Fibroblast of villous mesenchyme (primary cell): ENCODE measurements at places on chromosomes 2 and 18. TPM values are rescaled to one million over a fixed set of nuclear protein-coding genes. Genes with fewer than 3 reads are reported as not detected.

KLHL29 gene
- total RNA-seq = 10.6 and 14.7 TPM in 2 replicates

SCYGR4 gene
- total RNA-seq = not detected in 2 replicates

DNA sequence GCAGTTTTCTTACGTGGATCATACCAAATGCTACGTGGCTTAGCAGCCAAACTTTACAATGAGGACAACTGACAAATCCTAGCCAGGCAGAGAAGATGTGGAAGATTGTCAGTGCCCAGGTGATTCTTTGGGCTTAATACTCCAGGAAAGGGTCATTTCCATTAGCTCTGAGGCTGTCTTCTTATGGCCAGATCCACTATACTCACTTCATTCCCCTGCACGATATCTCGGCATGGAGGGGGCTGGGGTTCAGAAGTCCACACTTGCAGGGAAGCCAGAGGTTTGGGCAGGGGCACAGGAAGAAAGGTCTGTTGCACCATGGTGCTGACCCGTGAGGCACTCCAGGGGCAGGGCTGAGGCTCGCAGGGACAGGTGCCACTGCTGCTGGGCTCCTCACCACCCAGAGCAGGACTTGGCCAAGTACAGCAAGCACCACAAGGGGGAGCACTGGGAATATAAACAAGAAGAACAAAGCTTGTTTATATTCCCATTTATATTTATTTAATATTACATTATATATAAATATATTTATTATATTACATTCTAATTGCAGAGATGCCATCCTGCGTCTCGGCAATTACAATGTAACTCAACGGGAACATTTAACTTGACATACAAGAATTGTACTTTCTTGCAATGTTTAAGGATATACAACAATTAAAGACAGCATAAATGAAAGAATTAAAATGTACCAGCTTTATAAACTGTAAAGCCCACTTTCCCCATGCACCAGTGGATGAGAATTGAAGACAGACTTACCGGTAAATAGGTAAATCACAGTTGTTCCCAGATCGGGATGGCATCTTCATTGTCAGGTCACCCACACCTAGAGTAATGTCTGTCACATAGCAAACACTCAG lies 27.2 kb downstream of the CLUL1 start:
- DNase-seq = peak; percentile 83

GRCh38 chr2:174959787-174960186 lies 45.4 kb downstream of the CHN1 start:
- no peak for DNase-seq

DNA sequence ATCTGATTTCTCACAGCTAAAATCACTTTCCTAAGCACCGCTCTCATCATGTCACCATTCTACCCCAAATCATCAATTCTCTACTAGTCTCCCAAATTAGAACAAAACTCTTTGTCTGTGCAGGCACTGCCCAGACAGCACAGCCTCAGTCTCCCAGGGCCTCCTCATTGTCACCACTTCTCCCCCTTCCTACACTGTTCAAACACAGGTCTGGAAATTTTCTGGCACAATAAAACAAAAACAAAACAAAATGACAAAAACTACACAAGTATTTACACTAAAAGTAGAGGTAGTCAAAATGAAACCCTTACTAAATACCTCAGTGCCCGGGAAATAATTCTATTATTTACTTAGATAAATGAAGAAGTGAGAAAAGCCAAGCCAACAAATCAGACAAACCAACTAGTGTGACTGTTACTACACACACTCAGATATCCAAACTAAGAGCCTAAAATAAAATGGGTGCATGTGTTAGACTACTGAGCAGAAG lies 156.2 kb upstream of the DNMT3A start:
- DNase-seq = no peak

GRCh38 chr2:50290718-50291117 lies 741.2 kb downstream of the NRXN1 start:
- no peak for DNase-seq

AQP12A gene
- total RNA-seq = not detected in 2 replicates

GRCh38 chr2:174711206-174711605 lies 53.1 kb downstream of the CHRNA1 start:
- peak; percentile 19 for DNase-seq

- DNase-seq = no peak
Measured at GRCh38 chr18:44958040-44958439, 277.4 kb downstream of the SETBP1 start.

ANKRD30BL gene
- not detected in 2 replicates for total RNA-seq

TUBA3E gene
- total RNA-seq = not detected in 2 replicates

HAAO gene
- total RNA-seq = 0.43 and 1.6 TPM in 2 replicates

DNA sequence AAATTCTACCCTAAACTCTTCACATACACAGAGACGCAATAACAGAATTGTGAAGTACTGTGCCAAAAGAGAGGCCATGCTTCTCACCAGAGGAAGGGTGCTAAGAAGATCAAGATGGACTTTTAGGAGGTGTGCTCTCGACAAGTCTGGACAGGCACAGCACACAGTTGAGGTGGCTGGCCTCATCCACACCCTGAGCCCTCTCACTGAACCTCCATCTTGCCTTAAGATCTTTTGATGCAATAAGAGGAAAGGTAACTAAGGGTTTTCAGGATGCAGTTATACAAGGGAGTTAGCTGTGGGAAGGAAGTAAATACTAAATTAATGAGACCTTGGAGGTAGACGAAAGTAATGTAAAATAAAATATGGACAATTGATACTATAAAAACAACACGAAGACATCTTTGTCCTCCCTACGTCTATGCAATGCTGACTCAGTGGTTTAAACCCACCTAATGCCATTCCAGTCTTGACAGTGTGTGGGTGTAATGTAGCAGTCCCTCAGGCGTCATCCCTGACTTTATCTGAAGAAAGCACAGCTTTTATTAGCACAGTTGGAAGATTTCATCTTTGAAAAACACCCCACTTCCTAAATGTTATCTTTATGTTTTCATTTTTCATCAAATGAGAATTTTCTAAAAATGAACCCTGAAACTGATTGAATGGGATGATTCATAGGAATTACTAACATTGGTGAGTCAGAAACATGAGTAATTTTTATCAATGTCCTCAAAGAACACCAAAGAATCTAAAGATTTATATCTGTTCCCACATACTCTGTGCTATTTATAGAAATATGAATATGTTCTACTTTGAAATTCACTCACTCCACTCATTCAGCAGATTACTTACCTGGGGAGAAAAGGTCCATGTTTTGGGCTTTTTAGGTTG lies 34.0 kb upstream of the MALL start:
- DNase-seq = peak; percentile 88

C2orf81 gene
- 0.86 and 1.3 TPM in 2 replicates for total RNA-seq

DGKD gene
- total RNA-seq = 10.0 and 16.0 TPM in 2 replicates

CRYGD gene
- total RNA-seq = not detected in 2 replicates

INHA gene
- total RNA-seq = 0.43 and 0.64 TPM in 2 replicates

- DNase-seq = peak; percentile 35
Measured at GRCh38 chr2:12046641-12047040, 300.2 kb downstream of the LPIN1 start.

CD207 gene
- total RNA-seq = not detected in 2 replicates

- DNase-seq = peak; percentile 12
Measured at GRCh38 chr2:121866789-121867188, 111.3 kb downstream of the TSN start.

DNA sequence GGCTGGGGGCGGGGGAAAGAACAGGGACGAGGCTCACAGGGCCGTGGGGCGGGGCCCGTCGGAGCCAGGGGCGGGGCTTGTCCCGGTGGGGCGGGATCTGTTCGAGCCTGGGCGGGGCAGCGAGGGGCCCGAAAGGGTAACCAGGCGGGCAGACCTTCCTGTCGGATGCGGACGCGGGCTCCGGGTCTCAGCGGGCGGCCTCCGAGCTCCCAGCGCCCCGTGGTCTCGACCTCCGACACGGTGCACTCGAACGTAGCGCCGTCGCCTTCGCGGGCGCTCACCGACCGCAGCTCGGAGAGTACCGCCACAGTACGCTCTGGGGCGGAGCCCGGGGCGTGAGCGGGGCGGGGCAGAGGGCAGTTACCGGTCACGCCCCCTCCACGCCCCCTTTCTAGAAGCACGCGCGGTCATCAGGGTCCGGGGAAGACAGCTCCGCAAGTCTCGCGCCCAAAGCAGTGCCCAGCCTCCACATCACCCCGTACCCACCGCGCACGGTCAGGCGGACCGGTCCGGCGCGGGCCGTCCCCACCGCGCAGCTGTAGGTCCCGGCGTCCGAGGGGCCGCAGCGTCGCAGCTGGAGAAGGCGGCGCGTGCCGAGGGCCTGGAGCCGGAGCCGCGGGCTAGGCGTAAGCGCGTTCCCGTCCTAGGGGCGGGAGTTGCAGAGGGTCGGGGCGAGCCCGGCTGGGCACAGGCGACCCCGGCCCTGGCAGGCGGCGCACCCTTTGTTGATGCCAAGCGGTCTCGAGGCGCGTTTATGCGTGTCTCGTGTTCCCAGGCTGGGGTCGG lies 8.7 kb downstream of the TMEM198 start:
- DNase-seq = peak; percentile 81

DNA sequence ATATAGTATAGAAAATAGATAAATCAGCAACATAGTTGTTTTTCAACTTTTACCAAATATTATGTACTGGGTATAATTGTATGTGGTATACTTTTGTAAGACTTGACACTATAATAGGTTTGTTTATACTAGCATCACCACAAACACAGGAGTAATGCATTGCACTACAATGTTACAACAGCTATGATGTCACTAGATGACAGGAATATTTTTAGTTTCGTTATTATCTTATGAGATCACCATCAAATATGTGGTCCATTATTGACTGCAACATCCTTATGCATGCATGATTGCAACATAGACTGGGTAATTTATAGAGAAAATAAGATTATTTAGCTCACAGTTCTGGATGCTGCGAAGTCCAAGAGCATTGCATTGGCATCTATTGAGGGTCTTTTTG lies 678.4 kb upstream of the ZNF804A start:
- DNase-seq = no peak

RNF152 gene
- 11.7 and 17.4 TPM in 2 replicates for total RNA-seq

STARD7 gene
- total RNA-seq = 135 and 209 TPM in 2 replicates

ALKAL2 gene
- total RNA-seq = 0.43 TPM in 1 of 2 replicates, not detected in the other

DNA sequence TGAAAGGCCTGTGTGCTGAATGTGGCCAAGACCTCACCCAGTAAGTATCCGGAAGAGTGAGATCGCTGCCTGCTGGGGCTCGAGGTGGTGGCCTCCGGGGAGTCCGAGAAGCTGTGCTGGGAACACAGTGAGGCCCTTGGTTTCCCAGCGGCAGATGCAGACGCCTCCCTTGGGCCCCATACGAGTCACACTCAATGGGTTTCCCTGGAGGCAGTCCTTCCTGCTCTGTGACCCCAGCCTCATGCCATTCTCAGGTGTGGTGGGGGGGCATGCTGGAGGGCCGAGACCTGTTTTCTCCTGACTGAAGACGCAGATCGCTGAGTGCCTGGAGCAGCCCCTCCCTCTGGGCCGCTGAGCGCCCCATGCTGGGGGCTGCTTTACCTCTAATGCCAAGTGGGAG lies 15.7 kb downstream of the CTDP1 start:
- no peak for DNase-seq

GRCh38 chr2:157735532-157735931 lies 106.9 kb upstream of the ACVR1C start:
- no peak for DNase-seq

MPP4 gene
- 5.2 and 5.5 TPM in 2 replicates for total RNA-seq

DNA sequence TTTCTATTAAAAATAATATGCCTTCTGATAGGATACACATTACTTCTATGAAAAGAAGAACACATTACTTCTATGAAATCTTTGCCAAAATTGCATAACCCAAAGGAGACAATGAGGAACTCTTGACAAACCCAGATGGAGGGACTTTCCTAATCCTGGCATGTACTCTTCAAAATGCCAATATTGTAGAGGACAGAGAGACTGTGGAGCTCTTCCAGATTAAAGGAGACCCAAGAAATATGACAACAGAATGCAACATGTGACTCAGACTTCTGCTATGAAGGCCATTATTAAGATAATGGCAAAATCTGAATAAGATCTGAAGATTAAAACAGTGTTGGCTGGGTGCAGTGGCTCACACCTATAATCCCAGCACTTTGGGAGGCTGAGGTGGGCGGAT lies 22.2 kb downstream of the SOWAHC start:
- DNase-seq = no peak

- DNase-seq = peak; percentile 97
Measured at GRCh38 chr2:9380702-9381628, 42.4 kb downstream of the ITGB1BP1 start.

GRCh38 chr2:235382601-235383000 lies 111.2 kb upstream of the AGAP1 start:
- DNase-seq = no peak

DNA sequence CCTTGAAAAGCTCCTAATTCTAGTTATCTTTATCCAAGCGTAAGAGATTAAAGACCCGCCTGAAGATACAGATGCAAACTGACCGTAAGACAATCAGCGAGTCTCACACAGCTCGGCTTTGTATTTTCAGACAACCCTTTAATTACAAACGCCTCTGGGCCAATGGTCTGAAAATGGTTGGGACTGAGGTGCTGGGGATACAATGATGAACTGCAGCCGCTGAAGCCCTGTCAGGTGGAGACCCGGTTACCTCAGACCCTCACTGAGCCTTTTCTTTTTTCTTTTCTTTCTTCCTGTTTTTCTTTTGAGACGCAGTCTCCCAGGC lies 715 bp upstream of the CFAP36 start:
- peak; percentile 4 for DNase-seq

- peak; percentile 93 for DNase-seq
Measured at GRCh38 chr18:23106575-23106974, 28.7 kb upstream of the CABLES1 start.

DNA sequence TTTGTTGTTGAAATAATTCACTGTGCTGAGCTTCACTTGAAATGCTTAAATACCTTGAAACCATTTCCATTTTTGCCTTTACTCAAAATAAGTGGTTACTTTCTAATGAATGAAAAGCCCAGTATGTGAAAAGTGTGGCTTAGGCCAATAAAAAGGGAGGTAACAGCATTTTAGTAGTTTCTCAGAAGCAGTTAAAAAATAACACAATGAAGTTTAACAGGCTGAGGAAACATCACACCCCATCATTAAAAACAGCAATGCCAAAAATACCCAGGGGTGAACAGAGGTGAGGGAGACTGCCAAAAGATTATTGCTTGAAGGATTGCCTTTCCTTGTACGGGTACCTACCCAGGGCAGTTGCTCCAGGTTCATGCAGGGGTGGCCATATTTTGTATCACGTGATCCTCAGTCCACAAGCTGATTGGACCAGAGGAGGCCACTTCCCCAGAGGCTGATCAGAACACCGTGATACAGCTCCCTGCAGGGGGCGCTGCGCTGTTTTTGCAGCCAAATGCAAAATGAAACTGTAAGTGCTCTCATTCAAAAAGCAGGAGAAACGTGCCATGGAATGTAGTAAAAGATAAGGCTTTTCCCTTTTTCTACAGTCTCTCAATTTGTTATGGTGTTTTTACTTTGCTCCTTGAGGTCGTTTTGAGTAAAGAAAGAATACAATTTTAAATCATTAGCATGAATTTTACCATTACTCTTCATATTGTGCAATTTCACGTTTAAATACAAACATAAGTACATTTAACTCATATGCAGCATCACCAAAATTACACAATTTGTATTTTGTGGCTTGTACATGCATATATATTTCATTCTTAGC lies 70.2 kb upstream of the SH3BP4 start:
- peak; percentile 97 for DNase-seq

RAB17 gene
- total RNA-seq = 0.43 and 0.64 TPM in 2 replicates

TLX2 gene
- not detected in 2 replicates for total RNA-seq

DLGAP1 gene
- under 0.01 and 0.86 TPM in 2 replicates for total RNA-seq

DNA sequence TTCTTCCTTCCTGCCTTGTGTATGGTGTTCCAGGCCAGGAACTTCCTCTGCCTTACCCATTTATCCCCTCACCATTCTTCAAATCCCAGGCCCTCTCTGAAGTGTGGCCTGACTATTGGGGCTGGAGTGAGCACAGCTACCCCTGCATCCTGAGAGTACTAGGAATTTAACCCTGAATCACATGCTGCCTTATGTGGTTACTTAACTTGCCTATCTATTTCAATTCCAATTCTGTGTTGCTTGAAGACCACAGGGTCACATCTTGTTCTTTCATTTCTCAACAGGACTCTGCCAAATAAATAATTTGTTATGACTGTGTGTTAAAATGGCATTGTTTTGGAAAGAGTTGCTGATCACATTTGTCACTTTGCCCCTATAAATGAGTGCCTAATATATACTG lies 108.6 kb downstream of the CERS6 start:
- peak; percentile 26 for DNase-seq
